Inflammatory macrophage treated with lipopolysaccharide for 1 hour (primary cell): ENCODE measurements at places on chromosomes 5 and 9.

- no peak for DNase-seq
Measured at GRCh38 chr9:4831944-4832343, 39.2 kb downstream of the RCL1 start.

DNA sequence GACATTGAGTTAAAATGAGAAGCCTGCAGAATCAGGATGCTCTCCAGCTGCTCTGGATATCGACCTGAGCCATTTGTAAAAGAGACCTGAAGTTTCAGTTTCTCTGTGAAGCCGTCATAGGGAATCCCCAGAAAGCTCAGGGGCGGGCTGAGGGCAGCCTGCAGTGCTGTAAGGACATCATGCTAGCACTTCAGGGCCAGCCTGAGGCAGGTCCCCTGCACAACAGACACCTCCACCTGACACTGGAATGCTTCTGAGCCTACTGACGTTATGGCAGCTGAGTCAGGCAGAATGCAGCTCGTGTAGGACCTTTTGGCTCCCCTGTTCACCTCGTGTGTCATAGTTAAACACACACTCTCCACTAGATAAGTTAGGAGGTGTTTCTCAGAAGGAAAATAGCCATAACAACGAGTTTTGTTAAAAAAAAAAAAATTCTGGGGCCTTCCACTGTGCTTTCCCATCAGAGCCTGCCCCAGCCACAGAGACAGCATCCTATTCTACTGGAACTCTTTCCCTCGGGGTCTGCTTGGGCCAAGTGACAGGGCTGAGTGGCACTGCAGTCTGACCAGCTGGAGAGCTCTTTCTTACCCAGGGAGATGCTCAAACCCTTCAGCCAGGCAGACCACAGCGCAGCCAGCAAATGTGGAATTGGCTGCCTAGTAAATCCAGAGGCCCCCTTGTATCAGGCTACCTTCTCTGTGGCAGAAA lies 354.9 kb downstream of the DIRAS2 start:
- no peak for DNase-seq

GRCh38 chr5:151904909-151905308 lies 19.7 kb downstream of the GLRA1 start:
- DNase-seq, result no peak

DNA sequence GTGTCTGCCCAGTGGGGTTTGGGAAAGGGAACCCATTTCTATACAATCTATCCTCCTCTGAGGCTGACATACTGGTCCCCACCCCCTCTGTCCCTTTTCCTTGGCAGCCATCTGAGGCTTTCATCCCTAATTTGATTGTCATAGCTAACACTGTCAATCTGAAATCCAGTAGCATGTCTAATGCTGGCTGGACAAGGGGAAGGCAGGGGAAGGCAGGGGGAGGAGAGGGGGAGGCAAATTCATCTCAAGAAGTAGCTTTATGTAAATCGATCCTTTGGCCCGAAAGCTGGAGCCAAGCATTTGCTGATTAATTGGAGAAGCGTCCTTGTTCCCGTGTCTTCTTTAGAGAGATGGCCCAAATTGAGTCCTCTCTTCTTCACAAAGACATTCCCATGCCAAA lies 314.1 kb upstream of the PANK3 start:
- no peak for DNase-seq

DNA sequence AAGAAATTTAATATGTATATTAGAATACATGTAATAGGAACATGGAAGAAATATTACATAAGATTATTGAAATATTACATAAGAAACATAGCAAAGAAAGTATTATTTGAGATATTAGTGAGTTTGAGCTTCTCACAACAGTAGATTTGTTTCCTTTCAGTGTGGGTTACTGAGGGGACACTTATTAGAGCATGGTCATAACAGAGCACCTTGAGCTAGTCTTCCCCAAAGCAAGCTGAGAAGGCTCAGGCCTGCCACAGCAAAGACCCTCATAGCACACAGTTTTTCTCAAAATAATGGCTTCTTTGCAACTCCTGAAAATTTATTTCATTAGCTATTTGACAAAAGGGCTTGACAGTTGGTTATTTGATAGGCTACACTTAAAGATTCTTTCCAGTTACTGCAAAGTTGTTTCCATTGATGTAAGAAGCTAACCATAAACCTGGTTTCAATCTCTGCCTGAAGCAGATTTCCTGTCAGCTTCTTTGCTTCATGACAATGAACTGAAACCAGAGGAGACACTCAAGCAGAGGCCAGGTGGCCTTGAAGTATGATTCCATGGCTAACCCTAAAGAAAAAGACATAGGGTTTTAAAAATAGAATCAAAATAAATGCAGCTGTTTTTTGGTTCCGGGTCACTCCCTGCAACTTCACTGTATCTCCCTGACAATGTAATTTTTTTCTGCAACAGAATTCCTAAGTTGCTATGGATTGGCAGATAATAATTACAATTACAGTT lies 68.6 kb downstream of the ERMP1 start:
- DNase-seq, result no peak

DNA sequence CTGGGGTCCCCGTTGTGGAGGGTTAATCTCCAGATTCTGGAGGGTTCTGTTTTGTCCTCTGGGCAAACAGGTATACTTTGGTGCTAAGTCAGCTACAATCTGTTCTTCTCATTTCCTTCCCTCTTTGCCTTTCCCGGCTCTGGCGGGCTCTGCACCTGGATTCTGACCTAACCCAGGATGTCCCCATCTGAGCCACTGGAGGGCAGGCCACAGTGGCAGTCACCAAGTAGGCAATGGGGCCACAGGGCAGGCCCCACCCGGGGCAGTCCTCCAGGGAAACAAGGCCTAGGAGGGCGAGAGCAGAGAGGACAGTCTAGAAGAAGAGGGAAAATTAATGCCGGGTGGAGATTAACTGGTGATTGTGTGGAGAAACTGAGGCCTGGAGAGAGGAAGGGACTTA lies 40.4 kb upstream of the HRH2 start:
- DNase-seq, result no peak
